ENCODE measurements at places on chromosomes 4 and X.

GRCh38 chr4:74531963-74532794, 87.2 kb downstream of the AREG start:
- DNase-seq = no peak

DNA sequence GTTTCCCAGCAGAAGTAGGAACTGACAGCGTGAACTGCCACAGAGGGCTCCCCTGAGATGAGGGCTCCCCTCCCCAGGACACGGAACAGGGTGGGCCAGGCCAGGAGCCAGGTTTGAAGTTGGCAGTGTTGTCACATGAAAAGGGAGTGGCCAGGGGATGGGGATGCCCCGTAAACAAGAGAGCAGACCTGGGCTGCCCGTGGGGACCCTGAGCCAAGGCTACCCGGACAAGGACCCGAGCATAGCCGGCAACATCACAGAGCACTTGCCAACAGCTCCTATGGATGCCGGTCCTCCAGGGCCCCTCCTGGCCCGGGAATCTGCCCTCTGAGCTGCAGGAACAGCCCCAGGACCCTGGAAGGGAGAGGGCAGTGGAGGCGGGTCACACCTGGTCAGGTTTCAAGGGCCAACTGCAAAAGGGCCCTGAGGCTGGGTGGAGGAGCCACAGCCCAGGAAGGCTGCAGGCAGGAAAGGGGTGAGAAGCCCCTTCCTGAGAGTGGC, 102.1 kb downstream of the CPZ start:
- DNase-seq = no peak

- DNase-seq = no peak
These were observed 30.4 kb downstream of the PGRMC1 start for GRCh38 chrX:119266364-119266995.

GRCh38 chr4:35802644-35803043, 441.7 kb downstream of the ARAP2 start:
- DNase-seq = no peak

GRCh38 chrX:24097741-24098260, 43.0 kb downstream of the EIF2S3 start:
- no peak for DNase-seq

GRCh38 chr4:160835789-160836188, 1328.0 kb downstream of the FSTL5 start:
- no peak for DNase-seq

Data from activated CD4-positive, CD25-positive, alpha-beta regulatory T cell (primary cell).